ENCODE measurements at places on chromosomes 7 and 10. TPM values are rescaled to one million over a fixed set of nuclear protein-coding genes. Genes with fewer than 3 reads are reported as not detected.

Gene LGI1
- total RNA-seq: not detected

Gene CDNF
- 0.34 TPM for total RNA-seq

Gene ZPBP
- not detected for total RNA-seq

Gene SUGCT
- 3.1 TPM for total RNA-seq

Gene ZNF239
- 6.5 TPM for total RNA-seq

Gene RPEL1
- total RNA-seq: not detected

Gene CPN1
- total RNA-seq: not detected

Gene GPC2
- 1.8 TPM for total RNA-seq

Gene AKR1C4
- not detected for total RNA-seq

Gene ODAD2
- total RNA-seq: 0.59 TPM

Gene PDLIM1
- 24.2 TPM for total RNA-seq

Gene SVOPL
- total RNA-seq: not detected

Gene HOXA2
- 1.3 TPM for total RNA-seq

Gene WEE2
- not detected for total RNA-seq

Gene GRM3
- total RNA-seq: not detected

Gene IDI2
- total RNA-seq: not detected

Gene MIOS
- total RNA-seq: 29.6 TPM

Gene ITPRID1
- not detected for total RNA-seq

Gene CPA4
- 28.1 TPM for total RNA-seq

Gene ATOH7
- total RNA-seq: not detected

Gene ASZ1
- total RNA-seq: not detected

Gene HOXA3
- total RNA-seq: 2.9 TPM

Measured in bronchus fibroblast of lung (primary cell).